ENCODE measurements at places on chromosomes 5 and 9.
A peak's percentile ranks its signal among the peaks of the same experiment; 100 is the strongest.

DNA sequence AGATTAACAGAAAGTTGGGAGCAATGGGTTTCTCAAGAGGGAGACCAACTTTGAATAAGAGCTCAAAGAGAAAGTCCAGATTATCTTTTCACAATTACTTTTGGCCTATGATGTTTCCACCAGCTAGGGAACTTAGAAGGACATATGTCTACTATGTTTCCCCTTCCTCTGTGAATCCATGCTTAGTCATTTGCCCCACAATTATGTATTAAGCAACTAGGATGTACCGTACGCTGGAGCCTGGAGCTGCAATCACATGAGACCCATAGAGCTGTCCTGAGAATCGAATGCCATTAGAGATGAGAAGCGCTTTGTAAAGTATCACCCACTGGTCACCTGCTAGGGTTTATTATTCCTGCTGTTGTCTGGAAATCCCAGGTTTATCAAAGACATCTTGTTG is 78.8 kb downstream of the PDE6A start:
- DNase-seq, result no peak

- DNase-seq, result no peak
Measured at GRCh38 chr5:155459889-155460500, 446.4 kb downstream of the KIF4B start.

DNA sequence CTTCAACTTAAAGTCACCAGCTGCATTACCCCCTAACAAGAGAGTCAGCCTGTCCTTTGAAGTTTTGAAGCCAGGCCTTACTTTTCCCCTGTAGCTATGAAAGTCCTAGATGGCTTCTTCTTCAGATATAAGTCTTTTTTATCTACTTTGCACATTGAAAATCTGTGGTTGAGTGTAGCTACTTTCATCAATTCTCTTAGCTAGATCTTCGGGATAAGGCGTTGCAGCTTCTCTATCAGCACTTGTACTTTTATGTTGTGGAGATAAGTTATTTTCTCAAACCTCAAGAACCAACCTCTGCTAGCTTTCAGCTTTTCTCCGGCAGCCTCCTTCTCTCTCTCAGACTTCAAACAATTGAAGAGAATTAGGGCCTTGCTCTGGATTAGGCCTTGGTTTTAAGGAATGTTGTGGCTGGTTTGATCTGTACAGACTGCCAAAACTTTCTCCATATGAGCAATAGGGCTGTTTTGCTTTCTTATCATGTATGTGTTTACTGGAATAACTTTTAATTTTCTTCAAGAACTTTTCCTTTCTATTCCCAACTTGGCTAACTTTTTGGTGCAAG is 21.6 kb downstream of the CATSPER3 start:
- peak; percentile 21 for DNase-seq

DNA sequence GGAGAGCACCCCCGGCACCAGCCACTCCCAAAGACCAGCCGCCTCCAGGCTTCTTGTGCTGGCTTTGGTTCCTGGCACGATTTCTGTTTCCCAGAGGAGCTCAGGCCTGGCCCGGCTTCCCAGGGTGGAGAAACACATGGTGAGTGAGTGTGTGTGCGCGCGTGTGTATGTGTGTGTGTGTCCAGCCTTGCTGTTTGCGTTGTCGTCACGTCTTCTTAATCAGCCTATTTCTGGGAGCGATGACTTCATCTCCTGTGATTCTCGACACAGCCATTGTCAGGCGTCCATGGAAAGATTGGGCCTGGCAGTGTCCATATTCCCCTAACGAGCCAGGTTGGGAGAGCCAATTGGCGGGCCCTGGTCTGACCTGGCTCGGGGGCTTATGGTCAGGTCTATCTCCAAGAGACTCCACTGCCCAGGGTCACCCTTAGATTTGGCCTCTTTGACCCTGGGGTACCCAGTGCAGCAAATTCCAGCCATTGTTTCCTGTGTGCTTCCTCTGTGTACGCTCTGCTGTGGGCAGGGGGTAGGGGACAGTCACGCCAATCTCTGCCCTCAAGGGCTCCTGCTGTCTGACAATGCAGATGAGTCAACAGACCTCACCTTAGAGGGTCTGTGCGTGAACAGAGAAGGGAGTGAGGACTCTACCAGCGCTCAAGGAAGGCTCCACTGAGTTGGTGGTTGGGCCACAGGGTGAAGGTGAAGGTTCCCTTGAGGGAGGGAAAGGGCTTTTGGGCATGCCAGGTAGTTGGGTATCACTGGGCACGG is 73.8 kb downstream of the DAB2IP start:
- DNase-seq, result no peak

DNA sequence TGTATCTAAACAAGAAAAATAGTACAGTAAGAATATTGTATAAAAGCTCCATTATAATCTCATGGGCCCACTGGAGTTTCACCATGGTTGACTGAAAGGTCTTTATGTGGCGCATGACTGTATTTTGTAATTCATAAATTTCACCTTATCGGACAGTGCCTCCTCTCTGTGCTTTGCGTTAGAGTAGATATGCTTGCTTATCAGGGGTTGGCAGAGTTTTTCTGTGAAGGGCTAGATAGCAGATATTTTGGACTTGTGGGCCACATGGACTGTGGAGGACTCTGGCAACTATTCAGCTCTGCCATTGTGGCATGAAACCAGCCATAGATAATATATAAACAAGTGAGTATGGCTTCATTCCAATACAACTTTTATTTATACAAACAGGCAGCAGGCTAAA is 23.2 kb downstream of the GAPVD1 start:
- DNase-seq, result peak; percentile 89

GRCh38 chr9:110520120-110520701 is 59.3 kb downstream of the SVEP1 start:
- no peak for DNase-seq

DNA sequence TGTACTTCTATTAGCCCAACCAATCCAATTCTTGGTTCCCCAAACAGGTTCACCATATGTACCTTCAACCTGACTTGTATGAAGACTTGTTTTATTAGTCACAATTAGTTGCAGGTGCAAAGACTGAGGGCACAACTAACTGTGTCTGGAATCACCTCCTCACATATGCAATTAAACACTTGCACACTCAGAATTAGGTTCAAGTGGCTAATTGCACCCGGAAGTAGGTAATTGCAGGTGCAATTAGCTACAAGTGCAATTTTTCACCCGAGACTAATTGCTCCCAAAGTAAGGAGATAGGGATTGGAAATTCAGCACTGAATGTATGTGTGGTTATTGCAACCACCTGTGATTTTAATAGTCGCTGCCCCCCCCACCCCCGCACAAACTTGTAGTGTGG is 338.9 kb downstream of the ZSWIM6 start:
- no peak for DNase-seq

All from CMK (cell line).